ENCODE measurements at places on chromosomes 2 and 18.

DNA sequence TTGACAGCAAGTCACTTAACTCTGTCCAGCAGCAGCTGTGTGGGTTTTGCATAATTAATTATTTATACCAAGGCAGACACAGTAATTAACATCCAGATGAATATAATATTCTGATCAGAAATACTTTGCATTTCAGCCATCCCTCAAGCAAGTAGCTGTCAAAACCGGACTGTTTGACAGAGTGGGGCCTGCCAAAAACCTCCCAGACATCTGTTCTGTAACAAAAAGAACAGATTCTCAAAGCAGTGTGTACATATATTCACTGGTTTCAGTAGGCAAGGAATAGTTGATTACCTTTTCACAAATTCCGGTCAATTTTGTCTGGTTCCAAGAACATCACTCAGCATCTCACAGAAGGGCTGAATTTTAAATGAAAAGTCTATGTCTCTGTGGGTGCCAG is 291.6 kb downstream of the CMPK2 start:
- DNase-seq: no peak

GRCh38 chr18:56723068-56723467 is 71.9 kb downstream of the WDR7 start:
- peak; percentile 45 for DNase-seq

- DNase-seq: no peak
Measured at GRCh38 chr2:45707006-45707405, 55.5 kb downstream of the PRKCE start.

DNA sequence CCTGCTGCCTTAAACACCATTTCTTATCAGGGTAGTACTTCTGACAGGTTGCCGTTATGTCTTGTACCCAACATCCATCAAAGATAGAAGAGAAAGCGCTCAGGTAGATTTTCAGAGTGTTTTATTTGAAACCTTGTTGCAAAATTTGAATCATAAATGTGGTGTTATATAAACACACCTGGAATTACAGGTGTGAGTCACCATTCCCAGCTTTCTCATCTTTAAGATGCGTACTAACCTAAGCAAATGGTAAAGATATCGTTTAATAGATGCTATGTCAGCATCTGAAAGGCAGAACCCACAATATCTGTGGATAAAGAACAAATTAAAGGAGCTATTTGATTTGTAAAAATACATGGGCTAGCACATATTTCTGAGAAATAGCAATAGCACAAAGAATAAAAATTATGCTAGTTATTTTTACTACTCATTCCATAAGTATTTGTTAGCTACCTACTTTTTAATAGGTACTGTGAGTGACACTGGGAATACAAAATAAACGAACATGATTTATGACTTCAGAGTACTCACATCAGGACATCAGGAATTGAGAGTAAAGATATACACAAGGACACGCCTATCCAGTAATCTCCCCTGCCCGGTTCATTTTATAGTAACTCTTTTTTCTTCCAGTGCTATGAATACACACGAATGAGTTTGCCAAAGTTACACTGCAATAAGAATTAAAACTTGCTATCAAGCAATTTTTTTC is 193.8 kb downstream of the RBM43 start:
- DNase-seq: no peak

DNA sequence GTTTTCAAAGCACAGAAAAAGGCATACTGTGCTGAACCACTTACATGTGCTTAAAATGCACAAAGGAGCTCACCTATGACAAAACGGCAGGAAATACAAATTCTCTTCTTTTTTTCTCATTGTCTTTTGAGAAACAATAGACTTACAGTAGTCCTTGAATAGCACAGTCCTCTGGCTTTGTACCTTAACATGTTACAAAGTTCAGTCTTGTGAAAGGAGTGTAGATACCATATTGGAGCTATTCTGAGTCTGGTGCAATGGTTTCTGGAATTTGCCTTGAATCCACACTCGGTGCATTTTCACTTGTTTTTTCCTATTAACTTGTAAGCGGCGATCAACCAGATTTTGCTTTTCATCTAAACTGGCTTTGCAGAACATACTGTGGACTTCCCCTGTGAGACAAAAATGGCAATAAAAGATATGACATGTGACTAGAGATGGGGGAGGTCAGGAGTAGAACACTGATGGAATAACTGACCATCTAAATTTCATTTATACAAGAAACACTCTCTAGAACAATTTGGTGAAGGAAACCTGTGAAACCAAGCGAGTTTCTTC is 109.7 kb downstream of the METTL8 start:
- DNase-seq: no peak

DNA sequence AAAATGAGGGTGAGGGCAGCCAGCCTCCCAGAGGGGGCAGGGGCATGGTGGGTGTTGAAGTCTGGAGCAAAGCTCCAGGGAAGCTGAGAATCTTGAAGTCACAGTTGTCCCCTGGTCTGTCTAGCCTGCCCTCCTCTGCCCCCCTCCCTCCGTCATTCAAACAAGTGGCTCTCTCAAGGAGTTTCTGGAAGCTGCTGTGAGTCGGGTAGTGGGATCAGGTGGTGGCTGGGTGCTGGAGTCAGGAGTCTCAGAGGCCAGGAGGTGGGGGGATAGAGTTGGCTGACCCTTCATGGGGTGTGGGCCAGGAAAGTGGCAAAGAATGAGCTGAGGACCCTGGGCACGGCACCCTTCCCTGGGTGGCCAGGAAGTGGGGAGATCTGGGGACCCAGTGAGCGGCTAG is 495 bp upstream of the ASIC4 start:
- no peak for DNase-seq

- DNase-seq: no peak
Measured at GRCh38 chr18:77268456-77268855, 18.8 kb downstream of the GALR1 start.

DNA sequence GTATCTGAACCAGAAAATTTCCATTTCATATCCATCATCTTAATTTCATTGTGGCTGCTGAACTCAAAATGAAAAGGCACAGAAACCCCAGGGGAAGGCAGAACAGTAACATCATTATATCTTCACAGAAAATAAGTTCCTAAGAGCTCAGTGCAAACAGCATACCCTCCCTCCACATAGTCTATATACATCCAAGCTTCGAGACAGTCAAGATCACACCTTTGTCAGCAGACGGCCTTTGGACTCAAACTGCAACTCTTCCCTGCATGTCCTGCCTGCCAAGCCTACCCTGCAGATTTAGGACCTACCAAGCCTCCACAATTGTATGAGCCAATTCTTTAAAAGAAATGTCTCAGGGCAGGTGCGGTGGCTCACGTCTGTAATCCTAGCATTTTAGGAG is 502.1 kb downstream of the SUCLG1 start:
- DNase-seq: no peak

- DNase-seq: no peak
Measured at GRCh38 chr2:34734662-34735061, 1135.6 kb upstream of the FAM98A start.

DNA sequence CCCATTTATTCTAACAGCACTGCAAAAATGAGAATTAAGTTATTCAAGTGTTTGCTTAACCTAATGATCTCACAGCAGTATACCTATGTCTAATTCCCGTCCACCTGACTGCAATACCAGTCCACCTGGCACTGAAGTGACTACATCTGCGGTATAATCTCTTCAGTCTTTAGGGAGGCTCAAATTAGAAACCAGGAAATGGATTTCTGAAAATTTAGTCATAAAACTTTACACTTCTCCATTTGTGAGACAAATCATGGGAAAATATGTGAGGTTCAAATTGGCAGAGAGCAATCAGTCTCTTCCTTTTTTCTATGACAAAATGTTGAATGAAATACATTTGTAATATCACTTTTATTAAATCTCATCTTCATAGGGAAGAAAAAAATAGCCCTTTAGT is 33.0 kb downstream of the FTCDNL1 start:
- no peak for DNase-seq

- DNase-seq: no peak
Measured at GRCh38 chr2:88875736-88876135, 184.3 kb downstream of the RPIA start.

DNA sequence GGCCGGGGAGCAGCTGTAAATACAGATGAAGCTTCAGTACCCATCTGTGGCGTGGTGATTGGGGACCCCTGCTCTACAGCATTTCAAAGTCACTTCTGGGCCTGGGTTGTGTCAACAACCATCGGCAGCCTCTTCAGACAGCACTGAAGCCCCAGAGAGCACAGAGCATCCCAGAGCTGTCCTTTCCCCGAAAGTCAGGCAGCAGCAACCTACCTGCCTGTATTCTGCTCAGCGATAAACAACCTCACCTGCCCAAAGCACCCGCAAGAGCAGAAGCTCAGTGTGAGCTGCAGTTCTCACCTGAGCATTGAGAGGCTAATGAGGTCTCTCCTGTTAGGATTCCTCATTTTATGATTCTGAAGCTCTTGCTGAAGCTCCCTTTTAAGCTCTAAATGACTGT is 19.3 kb downstream of the TRABD2A start:
- no peak for DNase-seq

- DNase-seq: no peak
Measured at GRCh38 chr18:23059541-23060465, 75.5 kb upstream of the CABLES1 start.

DNA sequence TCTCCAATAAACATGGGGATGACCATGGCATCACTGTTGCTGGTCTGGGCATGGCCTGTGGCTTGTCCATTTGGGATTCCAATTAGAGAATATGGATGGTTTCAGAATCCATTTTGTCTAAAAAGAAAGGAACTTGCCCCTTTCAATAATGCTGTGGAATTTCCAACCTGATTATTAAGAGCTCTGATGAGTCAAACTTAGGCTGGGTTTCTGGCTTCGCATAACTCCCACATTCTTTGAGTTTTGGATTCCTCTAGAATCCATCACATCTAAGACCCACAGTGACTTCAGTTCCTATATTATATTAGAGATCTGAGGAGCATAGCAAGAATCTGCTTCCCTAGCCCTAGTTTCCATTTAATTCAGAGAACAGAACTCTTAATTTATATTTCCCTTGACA is 531.5 kb downstream of the TNS1 start:
- DNase-seq: no peak

GRCh38 chr18:79555885-79556284 is 123.7 kb upstream of the CTDP1 start:
- no peak for DNase-seq
